ENCODE measurements at places on chromosomes 1 and 21.

DNA sequence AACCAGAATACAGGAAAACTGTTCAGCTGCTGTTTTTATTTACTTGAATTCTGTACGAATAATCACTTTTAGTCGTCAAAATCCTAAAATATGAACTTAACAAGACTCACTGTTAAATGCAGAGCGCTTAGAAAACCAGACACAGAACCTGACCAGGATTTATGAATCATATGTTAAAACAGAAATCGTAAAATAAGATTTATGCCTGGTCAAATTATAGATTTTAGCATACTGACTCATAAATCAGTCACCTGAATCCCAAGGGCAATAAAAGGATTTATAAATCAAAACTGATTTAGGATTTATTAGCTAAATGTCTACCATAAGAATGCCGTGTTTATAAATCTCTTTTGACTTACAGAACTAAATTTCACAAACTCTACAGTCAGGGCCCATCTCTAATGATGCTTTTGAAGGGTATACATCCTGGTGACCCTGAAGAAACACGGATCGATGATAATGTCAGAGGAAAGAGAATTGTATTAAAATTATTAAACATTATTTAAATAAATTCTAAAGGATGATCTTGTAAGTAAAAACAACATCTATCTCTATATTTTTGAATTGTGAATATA is 28.8 kb downstream of the CYYR1 start:
- no peak for DNase-seq

GRCh38 chr1:99131546-99131945 is 126.9 kb upstream of the PLPPR5 start:
- DNase-seq, result no peak

DNA sequence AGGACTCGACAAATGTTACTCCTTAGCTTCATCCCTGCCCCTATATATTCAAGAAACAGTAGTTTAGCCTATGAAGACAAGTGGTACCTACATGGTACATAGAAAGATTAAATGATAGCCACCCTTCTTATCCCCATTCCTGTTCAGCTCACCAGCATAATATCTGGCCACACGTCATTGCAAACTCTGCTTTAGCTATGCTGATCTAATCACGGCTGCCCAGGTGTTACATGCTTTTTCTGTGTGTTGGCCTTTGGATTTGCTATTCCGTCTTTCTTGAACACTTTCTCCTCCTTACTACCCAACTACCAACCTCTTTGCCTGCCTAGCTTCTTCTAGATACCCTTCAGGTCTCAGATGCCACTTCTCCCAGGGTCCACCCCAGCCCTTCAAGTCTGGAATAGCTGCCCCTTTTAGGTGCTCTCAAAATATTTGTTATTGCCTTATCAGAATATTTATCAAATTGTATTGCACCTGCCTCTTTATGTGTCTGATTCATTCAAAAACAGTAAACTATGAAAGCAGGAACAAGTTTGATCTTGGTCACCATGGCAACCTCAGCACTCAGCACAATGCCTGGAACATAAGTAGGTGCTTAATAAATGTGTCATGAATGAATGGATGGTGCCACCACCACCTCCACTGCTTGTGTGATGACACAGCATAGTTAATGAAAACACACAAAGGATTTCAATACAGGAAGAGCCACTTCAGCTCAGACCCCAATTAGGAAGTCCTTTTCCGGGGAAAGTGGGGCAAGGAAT is 11.4 kb upstream of the DNASE2B start:
- no peak for DNase-seq

GRCh38 chr1:171763764-171764163 is 17.7 kb upstream of the METTL13 start:
- no peak for DNase-seq

DNA sequence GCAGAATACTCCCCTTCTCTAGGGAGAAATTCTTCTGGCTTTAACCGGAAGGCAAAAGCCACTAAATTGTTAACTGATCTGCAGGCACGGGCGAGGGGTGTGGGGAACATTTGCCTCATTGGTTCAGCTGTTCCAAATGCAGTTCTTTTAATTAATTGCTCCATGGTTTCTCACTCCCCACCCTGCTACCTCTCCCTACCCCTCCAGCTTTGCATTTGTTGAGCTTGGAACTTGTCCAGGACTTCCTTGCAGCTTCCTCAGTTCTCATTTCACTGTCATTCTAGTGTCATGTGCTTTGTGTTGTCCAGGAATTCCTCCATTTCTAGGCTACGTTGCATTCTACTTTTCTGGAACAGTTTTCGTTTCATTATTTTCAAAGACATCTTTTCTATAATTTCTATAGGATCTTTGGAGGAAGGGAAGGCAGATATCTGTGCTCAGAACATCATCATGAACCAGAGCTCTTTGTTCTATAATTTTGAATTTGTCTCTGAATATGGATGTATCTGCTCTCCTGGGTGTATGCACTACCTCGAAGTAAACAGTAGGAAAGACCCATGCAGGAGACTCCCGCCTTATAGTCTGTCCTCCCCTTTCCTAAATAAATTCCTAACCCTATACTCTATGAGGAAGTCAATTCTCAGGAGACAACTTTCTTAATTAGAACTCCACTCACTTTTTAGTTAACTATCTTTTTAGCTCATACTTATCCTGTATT is 132.4 kb upstream of the LMO4 start:
- no peak for DNase-seq

DNA sequence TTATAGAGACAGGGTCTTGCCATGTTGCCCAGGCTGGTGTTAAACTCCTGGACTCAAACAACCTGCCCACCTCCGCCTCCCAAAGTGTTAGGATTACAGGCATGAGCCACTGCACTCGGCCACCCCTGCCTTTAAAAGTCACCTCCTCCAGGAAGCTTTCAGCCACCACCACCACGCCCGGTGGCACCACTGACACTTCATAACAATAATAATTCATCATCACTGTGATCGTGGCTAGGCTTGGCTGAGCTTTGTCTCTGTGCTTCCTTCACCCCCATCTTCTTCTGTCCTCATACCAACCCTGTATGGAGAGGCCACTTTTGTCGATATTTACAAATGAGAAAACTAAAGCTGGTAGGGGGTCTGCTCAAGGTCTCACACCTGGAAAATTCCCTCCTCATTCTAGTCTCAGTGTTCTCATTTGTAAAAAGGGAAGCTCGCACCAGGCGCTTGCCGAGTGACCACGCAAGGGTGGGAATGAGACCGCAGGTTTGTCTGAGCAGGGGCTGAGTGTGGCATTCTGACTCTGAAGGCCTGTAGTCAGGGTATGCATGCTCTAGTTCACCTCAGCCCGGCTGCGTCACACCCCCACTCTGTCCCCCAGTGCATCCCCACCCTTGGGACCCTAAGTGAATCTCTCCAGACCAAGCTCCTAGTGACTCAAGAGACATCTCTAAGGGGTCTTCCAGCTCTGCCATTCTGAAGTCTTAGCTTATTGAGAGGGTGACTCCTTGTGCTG is 12.9 kb upstream of the EPHA2 start:
- no peak for DNase-seq

GRCh38 chr1:92031281-92032110 is 1.7 kb downstream of the EPHX4 start:
- DNase-seq, result no peak

DNA sequence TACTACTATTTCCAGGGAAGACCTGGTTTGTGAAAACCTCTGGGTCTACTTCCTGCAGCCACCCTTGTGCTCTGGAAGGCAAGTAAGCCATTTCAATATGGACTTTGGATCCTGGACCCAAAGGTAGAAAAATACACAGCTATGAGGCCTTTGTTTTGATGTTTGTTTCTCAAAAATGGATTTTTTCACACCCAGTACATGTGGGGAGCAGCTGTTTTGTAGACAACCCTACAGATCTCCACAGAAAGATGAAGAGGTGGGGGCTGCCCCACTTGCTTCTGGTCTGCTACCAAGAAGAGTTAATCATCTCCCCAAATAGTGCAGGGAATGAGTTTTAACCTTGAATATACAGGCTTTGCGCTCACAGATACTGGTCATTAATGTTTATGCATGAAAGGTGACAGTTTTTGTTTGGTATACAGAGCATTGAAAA is 29.2 kb downstream of the ZNF281 start:
- DNase-seq, result no peak

GRCh38 chr1:89884718-89885596 is 64.1 kb downstream of the LRRC8D start:
- DNase-seq, result no peak

- no peak for DNase-seq
Measured at GRCh38 chr1:30041741-30042437, 681.5 kb downstream of the MATN1 start.

GRCh38 chr21:27388825-27389224 is 421.9 kb upstream of the ADAMTS5 start:
- DNase-seq, result no peak

GRCh38 chr1:47938520-47938919 is 58.7 kb downstream of the TRABD2B start:
- DNase-seq, result no peak

GRCh38 chr1:19525607-19526545 is 40.5 kb upstream of the CAPZB start:
- DNase-seq, result no peak
